ENCODE measurements at places on chromosomes 2 and 18.

- no peak for DNase-seq
Observed at GRCh38 chr2:189624648-189625355, 36.5 kb upstream of the ASNSD1 start.

DNA sequence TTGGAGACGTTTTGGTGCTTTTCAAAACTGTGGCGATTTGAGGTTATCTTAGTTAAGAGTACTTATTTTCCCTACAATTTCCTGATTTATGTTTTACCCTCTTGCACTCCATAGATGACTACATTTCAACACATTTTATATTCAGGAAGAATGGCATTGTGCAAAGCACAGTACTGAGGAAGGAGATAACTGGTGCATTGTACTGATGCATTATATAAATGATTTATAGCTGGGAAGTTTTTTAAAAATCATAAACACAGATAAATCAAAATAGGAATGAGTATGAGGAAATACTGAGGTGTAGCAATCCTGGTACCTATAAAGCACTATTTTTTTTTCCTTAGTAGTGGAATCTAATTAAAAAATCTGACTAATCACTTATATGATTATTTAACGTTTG is 5.6 kb downstream of the REL start:
- no peak for DNase-seq

GRCh38 chr2:96274355-96275056 is 8.5 kb downstream of the CIAO1 start:
- DNase-seq, result no peak

DNA sequence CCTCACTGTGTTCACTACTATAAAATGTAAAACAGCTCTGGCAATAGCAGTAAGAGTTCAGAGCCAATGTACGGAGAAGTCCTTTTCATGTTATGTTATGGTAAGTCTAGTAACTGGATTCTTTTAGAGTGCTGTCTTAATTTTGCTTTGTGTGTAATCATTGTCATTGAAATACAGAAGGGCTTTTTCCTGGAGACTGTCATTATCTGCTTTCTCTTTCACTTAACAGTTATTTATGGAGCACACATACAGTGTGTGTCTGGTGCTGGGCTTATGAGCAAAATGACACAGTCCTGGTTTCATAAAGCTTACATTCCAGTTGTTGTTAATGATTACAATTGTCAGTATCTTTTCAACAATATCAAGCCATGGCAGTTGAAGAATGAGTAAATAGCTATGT is 95.5 kb downstream of the CCDC102B start:
- DNase-seq, result no peak

GRCh38 chr2:39120521-39120770 is 405 bp downstream of the SOS1 start:
- DNase-seq, result no peak

DNA sequence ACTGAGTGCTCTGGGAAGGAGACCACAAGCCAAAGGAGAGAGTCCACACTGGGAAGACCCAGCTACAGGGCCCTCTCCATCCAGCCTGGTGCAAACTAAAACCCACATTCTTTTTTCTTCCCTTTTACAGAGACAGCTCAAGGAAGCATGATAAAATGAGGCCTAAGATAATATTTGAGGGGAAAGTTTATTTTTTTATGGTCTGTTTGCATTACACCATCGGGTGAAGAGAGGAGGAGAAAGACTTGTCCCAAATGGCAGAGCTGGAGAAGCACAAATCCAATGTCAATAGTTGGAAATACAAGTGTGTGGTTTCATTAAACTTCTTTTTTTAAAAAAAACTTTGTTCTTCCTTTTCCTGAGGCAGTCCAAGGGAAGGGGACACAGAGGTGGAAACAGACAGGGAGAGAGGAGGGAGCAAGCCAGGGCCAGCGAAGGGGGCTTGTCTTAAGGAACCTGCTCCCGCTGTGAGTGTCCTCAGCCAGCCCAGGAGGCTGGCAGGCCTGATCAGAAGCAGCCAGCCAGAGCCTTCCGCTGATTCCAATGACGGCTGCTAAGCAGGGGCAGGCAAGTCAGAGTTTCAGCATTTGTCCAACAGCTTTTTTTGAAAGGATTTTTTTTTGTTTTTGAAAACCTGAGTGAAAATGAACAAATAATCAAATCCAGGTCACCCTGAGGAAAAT is 203.8 kb upstream of the SIX2 start:
- DNase-seq, result no peak

DNA sequence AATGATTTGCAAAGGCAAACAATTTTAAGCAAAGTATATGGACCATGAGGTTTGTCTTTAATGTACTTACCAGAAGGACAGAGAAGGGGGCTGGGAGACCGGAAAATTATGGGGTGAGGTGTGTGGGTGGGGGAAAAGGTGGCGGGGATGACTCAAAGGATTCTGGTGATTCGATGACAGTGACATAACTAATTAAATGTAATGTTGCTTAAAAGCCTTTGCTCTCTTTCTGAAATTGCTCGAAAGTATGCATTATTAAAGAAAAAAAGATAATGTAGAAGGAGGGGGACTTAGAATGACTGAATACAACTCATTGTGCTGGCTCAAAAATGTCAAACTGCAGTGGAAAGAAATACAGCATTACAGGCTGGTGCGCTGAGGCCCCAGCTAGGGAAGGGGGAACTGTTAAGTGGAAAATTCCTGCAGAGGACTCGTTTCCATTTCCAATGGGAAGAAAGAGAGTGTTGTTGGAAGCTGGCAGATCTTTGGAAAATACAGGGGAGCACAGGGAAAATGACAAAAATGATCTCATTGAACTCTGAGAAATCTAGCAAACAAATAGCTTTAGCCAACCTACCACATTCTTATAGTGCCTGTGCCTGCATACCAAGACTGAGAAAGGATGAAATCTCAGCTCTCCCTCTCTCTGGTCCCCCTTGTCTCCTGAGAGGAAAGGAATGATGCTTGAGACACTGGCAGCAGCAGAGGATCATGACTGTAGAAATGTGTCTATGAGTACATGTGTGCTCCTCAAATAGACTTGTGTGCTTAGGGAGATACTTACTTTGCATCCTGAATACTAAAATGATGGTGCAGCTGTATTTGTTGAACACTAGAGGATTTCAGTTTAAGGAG is 632.4 kb downstream of the NYAP2 start:
- DNase-seq, result no peak

DNA sequence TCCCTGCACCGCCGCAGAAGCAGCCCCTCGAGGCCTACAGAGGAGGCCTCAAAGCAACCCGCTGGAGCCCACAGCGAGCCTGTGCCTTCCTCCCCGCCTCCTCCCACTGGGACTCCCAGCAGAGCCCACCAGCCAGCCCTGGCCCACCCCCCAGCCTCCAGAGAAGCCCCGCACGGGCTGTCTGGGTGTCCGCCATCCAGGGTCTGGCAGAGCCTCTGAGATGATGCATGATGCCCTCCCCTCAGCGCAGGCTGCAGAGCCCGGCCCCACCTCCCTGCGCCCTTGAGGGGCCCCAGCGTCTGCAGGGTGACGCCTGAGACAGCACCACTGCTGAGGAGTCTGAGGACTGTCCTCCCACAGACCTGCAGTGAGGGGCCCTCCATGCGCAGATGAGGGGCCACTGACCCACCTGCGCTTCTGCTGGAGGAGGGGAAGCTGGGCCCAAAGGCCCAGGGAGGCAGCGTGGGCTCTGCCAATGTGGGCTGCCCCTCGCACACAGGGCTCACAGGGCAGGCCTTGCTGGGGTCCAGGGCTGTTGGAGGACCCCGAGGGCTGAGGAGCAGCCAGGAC is 31.2 kb downstream of the GPC1 start:
- peak; percentile 10 for DNase-seq

GRCh38 chr18:33711514-33711913 is 133.5 kb downstream of the ASXL3 start:
- no peak for DNase-seq

- DNase-seq, result no peak
Observed at GRCh38 chr18:49846361-49846662, 33.0 kb upstream of the ACAA2 start.

DNA sequence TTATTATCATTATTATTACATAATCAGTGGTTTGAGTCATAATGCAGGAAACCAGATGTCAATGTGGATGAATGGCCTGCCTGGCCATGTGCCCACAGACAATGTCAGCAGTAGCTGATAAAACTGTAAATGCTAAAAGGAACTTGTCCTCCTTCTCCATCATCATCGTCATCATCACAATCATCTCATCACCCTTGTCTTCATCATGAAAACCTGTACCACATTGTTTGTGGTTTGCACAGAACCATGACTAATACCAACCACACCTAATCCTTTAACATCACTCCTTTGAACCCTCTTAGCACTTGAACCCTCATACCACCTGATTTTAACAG is 96.0 kb downstream of the HNMT start:
- no peak for DNase-seq

GRCh38 chr2:74041182-74041581 is 56.5 kb downstream of the TET3 start:
- DNase-seq, result no peak

DNA sequence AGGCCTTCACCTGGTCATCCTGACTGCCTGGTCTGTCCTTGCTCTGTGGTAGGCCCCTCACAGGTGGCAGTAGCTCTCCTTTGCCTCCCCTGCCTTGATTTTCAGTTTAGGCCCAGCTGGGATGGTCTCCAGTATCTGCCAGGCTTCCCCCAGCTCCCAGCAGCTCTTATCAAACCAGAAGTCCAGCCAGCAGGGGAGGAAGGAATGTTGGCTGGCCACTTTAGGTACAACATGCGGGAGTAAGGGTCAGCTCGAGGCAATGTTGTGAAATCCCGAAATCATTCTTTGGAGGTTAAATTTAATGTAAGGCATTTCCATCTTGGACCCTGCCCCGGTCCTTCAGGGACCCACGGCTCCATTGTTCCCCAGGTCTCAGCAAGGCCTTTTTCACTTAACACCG is 16.8 kb downstream of the ATP6V1C2 start:
- no peak for DNase-seq

GRCh38 chr2:212646698-212647366 is 108.2 kb upstream of the ERBB4 start:
- DNase-seq, result no peak

DNA sequence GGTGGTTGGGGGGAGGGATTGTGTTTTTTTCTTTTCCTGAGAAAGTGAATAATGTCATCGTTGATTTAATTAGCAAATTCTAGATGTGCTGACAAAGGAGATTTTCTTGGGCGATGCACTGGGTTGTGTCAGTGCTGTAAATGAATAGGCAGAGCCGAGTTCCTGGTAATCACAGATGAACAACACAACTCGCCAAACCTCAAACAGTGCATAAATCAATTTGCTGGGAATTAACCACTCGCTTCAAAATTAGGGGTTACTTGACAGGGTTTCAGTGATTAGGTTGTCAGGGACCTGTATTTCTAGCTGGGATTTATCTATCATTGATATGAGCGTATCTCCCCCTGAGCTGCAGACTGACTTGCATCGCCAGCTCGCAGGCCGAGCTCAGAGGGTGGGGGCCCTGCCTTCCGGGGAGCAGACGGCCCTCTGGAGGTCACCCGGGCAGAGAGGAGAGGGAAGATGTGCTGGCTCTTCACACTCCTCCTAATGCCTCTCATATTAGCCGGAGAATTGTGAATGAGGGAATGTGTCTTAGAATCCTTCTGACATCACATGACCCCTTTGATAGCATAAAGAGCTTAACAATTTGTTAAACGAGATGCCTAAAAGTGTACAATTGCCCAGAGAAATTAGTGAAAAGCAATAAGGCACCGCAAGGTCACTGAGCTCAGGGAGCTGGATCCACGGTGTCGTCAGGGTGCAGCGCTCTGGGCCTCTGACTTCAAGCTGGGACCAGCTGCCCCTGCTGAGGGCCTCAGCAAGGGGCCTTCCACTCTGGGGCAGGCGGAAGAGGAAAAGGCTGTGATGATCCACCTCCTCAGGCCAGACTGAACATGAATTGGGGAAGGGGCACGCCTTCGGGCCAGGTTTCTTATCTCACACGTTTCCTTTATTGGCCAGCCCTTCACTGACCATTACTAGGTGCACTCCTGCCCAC is 48.9 kb downstream of the SMIM21 start:
- no peak for DNase-seq

GRCh38 chr2:65708086-65708485 is 275.7 kb upstream of the SPRED2 start:
- DNase-seq, result no peak

- DNase-seq, result no peak
Observed at GRCh38 chr2:41716497-41716896, 331.3 kb upstream of the PKDCC start.

- DNase-seq, result no peak
Observed at GRCh38 chr18:39455285-39455684, 1889.7 kb upstream of the CELF4 start.

GRCh38 chr2:100018341-100019193 is 123.8 kb downstream of the AFF3 start:
- no peak for DNase-seq

GRCh38 chr2:66509326-66509811 is 74.4 kb downstream of the MEIS1 start:
- no peak for DNase-seq

All from posterior cingulate gyrus (tissue), 11 donors.